ENCODE measurements at places on chromosomes 7 and 10.

DNA sequence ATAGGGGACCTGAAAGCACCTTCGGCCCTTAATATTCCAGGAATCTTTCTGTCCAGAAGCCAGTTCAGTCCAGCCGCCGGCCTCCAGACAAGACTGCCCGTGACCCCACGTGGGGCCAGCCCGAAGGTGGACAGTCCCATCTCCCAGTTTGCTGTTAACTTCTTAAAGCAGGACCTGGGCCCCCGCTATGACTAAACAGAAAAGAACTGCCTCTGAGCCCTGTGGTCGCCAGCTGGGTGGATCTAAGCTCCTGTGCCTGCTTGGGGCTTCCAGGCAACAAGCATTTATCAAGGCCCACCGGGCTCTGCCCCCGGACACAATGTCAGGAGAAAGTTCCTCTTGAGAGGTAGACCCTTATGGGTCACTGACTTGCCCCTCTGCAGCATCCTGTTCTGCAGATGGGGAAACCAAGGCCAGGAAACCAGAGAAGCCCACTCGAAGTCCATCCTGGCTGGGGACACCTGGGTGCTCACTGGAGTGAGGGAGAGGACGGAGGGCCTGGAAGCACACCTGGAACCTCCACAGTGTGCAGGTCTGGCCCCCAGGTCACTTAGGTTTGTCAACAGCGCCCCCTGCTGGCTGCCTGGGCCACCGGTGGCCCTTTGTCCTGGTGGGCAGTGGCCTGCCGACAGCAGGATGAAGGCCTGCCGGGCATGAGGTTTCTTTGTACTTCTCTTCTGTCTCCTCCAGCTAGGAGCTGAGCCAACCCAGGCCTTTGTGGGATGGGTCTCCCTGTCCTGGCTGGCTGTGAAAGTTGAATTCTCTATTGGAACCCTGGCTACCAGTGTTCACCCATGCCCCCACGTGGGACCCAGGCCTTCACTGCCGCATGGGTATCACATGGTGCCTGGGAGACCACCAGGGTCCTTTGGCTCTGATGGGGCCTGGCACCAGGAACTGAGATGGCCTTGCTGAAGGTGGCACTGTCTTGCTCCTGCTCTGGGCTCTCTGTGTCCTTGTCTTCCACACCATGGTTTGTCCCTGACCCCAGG lies 128.0 kb downstream of the ZMIZ1 start:
- peak; percentile 78 for DNase-seq

DNA sequence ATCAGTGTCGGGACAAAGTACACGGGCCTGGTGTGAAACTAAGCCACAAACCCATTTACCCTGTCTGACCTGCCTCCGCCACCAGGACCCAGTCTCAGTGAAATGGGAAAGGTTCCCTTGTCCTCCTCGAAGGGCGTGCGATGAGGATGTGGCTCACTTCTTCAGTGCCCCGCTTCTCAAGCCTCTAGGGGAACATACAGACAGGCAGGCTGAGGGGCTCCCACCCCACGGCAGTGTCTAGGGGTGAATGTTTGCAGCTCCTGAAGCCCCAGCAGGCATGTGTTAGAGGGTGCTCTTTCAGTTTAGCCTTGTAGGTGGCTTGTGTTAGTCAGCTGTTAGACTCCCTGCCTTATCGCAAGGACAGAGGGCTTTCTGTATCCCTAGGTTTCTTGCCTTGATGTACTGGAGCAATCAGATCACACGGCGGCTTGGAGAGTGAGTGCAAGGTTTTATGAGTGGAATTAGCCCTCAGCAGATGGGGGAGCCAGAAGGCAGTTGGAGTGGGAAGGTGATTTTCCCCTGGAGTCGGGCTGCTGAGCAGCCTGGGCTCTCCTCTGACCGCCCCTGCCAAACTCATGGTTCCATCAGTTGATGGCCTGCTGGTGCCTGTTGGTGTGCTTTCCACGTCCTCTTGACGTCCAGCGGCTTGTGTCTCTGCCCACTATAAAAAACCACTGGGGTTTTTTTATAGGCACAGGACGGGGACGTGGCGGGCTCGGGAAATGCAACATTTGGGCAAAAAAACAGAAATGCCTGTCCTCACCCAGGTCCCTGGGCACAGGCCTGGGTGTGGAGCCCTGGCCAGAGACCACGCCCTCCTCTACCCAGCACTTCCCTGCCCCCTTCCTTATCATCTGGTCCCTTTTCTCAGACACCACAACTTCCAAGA lies 759 bp downstream of the NUDT1 start:
- no peak for DNase-seq

GRCh38 chr7:150360363-150361058 lies 8.1 kb upstream of the REPIN1 start:
- DNase-seq, result no peak

DNA sequence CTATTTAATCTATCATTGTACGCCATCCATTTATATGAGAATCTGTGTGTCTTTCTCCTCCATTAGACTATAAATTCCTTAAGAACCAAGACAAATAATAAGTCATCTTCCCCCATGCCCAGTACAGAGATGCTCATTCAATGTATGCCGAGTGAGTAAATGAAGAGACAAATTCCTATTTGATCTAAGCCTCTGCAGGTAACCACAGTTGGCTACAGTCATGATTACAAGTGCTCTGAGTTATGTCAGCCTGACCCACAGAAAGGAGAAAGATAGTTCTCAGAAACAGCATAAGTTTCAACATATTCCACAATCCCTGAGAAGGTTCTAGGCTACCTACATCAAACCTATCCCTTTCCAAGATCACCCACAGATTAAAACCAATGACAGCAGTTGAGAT lies 46.1 kb downstream of the MPP7 start:
- DNase-seq, result no peak

DNA sequence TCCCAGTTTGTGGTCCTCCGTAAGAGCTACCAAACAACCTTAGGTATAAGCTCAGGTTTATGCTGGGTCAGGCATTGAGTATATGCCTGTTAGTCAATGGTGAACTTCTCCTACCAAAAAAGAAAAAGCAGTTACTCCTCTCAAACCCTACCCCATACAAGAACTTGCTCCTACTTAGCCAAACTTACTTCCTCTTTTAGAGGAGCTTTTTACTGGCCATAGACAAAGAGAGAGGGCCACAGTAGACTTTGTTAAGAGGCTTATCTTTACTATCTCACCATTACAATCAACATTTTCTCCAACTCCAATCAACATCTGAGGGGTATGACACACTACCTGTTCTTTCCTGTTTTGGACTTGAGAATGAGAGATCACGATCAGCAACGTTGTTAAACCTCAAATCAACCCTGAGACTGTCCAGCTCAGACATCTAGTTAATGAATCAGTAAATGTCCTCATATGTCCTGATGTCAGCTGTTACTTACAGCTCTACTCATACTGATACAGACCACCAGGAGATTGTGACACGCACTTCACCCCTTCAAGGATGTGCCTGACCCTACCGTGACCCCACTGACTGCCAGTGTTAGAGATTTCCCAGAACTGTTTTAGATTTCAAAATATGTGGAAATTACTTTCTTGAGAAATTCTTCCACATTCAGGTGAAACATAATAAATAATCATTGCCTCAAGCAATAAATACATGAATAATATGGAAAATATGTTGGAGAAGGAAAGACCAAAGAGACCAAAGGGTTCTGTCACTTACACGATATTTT lies 18.4 kb upstream of the CCDC71L start:
- DNase-seq, result no peak

- no peak for DNase-seq
Measured at GRCh38 chr10:24453404-24453830, 244.5 kb downstream of the KIAA1217 start.

DNA sequence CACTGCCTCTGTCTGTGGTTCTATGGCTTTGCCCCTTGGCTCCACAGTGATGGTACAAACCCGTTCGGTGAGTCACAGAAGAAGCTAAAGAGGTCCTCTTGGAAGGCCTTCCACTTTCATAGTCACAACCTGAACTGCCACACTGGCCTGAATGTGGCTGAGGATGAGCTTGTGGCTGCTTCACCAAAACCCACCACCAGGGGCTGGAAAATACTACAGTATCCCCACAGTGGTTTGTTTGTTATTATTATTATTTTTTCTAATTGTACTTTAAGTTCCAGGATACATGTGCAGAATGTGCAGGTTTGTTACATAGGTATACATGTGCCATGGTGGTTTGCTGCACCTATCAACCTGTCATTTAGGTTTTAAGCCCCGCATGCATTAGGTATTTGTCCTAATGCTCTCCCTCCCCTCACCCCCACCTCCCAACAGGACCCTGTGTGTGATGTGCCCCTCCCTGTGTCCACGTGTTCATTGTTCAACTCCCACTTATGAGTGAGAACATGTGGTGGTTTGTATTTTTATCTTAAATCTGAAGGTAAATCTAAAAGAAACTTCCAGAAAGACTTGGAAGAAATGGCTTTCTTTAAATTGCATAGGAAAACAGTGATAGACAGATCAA lies 160.8 kb upstream of the NPSR1 start:
- no peak for DNase-seq

GRCh38 chr7:105673367-105674084 lies 92.2 kb upstream of the EFCAB10 start:
- DNase-seq, result no peak

DNA sequence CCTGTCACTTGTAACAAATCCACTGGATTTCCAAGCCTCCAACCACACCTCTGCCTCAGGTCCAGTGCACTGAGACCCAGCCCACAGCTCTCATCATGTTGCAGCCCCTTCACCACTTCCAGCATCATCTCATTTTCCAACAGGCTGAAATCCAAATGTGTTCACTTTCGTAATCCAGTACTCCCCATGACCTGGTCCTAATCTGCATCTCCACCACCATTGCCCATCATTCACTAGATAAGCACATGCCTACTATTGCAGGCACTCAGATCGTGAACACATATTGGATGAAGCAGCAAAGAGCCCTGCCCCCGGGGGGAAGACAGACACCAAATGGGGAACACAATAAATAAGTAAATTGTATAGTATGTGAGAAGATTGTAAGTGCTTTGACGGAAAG lies 76.1 kb upstream of the INSIG1 start:
- no peak for DNase-seq

DNA sequence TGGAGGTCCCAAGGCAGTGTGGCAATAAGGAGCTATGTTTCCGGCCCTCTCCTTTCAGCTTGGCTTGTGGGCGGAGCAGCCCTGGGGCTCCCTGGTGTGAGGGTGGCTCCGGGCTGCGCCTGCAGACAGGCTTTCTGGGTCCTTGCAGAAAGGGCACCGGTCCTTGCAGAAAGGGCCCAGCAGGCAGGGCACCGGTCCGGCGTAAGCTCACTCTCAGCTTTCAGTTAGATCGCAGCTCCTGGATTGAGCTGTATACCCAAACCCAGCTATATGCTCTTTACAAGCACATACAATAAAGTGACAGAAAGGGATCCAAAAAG lies 293.8 kb upstream of the SHH start:
- DNase-seq, result no peak

- no peak for DNase-seq
Measured at GRCh38 chr7:68679459-68680234, 918.6 kb upstream of the AUTS2 start.

DNA sequence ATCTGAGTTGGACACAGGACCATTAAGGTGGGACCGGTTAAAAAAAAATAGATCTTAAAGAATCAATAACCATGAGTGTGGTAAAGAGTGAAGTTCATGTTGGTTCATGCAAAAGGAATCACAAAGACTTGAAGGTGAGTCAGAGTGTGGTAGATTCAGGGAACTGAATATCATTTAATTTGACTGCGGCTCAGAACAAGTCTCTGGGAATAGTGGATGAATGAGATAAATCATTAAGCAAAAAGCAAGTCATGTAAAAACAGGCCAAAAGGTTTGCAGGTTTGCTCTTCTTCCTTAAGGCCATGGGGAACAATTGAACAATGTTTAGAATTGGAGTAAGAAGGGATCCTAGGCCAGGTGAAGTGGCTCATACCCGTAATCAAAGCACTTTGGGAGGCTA lies 385.8 kb downstream of the ETV1 start:
- DNase-seq, result no peak

GRCh38 chr10:33363106-33363505 lies 28.6 kb upstream of the NRP1 start:
- no peak for DNase-seq

DNA sequence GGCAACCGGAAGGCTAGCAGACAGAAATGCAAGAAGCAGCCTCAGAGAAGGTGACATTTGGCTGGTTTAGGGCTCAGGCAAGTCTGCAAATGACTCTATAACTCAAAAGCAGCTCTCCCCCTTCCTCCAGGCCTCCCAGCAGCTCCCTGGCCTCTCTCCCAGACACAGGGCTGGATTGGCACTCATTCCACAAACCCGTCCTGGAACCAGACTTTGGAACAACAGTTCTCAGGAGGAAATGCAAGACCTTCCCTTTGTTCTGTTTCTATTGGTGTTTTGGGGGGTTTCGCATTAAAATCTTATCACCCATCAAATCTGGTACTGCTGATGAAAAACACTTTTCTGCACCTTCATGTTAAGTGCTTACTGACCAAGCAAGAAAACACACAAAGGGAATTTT lies 40.3 kb upstream of the EFCAB10 start:
- no peak for DNase-seq

- no peak for DNase-seq
Measured at GRCh38 chr10:82221056-82221455, 346.1 kb downstream of the NRG3 start.

DNA sequence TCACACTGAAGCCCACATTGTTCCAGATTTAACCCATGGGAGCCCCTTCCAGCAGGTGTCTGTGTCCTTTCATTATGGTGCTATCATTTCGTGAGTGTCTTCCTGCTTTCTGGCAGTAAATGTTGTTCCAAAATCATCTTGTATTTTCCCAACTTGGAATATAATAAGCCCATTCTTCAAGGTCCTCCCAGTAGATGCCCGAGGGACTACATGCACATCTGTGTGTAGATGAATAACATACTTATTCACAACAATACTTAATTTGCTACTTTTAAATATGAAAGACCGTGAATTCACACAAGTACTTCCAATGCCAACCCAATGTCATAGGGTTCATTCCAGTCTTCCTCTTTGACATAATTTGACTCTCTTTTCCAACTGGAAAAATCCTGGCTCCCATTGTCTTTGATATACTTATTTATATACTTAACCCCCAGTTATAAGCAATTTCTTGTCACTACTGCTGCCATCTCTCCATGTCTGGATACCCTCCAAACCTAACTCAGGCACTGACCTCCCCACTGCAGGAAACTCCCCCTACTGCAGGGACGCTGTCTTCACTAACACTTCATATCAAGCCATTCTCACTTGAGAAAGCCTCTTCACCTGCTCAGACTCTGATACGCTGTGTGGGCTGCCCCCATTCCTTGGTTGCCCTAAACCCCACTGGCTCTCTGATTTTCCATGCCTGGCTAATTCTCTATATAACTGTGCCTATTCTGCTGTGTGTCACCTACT lies 1119.2 kb downstream of the CNTNAP2 start:
- DNase-seq, result no peak

DNA sequence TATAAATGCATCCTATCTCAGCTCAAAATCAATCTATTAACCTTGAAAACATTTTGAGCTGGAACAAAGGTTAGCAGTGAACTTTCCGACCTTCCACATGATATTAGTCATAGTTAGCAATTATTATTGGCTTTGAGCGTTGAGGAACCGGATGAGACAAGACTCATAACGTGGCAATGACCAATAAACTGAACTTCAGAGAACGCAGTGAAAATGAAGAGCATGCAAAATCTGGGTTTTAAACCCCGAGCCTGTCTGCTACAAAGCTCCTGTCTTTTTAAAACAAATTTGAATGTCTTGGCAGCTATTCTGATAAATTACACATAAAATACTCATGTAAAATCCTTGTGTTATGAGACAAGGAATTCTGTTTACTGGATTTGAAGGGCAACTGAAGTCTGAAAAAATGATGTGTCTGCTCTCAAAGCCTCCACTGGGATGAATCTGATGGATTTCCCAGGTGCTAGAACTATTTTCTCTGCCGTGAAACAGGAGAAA lies 74.7 kb upstream of the ITGB1 start:
- no peak for DNase-seq

GRCh38 chr10:61460835-61461234 lies 7.7 kb upstream of the TMEM26 start:
- DNase-seq, result no peak

GRCh38 chr7:78218051-78218450 lies 419.5 kb downstream of the PHTF2 start:
- no peak for DNase-seq

Data from activated CD8-positive, alpha-beta memory T cell treated with anti-CD3 and anti-CD28 coated beads, Interleukin-2, amount 50 U/mL, for 4 hours (primary cell).